ENCODE measurements at places on chromosomes 11 and 22. TPM values are rescaled to one million over a fixed set of nuclear protein-coding genes. Genes with fewer than 3 reads are reported as not detected.

DNA sequence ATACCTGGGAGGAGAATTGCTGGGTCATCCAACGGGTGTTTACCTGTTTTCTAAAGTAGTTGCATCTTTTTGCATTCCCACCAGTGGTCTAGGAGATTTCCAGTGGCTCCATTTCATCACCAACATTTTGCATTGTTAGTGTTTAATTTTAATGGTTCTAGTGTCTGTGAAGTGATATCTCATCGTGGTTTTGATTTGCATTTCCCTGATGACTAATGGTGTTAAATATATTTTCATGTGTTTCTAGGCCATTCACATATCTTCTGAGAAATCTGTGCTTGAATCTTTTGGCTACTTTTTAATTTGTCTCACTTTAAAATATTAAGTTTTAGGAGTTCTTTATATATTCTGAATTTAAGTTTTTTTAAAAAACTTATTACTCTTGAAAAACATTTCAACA, 439.6 kb downstream of the TMEM135 start:
- no peak for DNase-seq

- DNase-seq: no peak
These were observed 87.5 kb upstream of the CLMP start for GRCh38 chr11:123282597-123282996.

Gene EFCAB6
- total RNA-seq: 3.1 TPM

DNA sequence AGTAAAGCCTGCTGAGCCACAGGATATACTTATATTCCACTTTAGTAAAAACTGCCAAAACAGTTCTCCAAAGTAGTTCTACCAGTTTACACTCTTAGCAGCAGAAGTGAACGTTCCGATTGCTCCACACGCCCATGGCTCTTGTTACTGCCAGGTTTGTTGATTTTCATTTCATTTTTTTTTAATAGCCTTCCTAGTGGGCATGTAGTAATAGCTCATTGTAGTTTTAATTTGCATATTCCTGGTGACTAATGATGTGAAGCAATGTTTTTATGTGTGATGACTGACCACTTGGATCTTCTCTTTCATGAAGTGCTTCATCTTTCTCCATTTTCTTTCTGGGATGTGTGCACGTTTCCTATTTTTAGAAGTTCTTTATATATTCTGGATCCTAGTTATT, 4.8 kb upstream of the C11orf97 start:
- no peak for DNase-seq

DNA sequence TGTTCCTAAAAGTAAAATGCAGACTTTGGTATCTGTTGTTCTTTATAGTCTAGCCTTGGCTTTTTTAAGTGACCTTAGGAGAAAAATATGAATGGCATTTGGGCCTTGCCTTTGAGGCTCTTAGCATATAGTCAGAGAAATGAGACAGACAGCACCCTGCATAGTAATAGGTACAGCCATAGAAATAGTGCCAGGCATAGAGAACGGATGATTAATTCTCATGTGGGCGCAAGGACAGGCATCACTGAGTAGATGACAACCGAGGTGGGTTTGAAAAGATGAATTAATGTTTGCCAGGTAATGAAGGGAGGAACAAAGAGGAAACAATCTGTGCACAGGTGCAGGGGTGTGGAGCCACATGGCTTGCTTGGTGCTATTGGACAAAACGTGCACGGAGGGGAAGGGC, 90.5 kb downstream of the BMAL1 start:
- DNase-seq: no peak

DNA sequence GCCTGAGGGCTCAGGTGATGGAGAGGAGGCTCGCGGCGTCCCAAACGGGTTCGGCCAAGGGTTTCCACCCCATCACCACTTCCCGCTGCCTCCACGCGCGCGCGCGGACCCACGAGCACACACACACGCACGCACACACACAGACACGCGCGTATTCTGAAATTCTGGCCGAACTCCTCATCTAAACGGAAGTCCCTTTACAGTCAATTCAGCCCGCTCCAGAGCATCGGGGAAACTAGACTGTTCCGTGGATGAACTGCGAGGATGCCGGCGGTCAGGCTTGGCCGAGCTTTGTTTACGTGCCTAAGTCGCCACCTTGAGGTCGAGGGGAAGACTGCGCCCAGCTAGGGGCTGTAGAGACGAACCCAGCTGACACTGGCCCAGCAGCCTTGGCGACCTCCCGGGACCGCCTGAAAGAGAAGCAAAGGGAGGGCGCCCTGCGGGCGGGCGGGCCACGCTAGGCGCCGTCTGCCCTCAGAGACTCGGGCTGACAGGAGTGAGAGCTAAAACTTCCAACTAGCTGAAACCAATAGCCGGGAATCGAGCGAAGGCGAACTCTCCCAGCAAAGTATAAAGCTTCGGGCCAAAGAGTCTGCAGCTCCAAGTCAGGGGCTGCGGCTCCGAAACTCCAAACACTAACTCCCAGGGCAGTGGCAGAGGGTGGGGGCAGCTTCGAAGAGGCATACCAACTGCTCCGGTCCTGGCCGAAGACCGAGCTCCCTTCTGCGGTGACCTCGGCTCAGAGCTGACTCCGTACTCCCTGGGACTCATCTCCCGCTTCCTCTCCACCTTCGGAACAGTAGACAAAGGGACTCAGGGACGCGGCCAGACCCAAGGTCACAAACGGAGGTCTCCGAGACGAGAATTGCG, 124.7 kb upstream of the C11orf58 start:
- DNase-seq: peak; percentile 90

DNA sequence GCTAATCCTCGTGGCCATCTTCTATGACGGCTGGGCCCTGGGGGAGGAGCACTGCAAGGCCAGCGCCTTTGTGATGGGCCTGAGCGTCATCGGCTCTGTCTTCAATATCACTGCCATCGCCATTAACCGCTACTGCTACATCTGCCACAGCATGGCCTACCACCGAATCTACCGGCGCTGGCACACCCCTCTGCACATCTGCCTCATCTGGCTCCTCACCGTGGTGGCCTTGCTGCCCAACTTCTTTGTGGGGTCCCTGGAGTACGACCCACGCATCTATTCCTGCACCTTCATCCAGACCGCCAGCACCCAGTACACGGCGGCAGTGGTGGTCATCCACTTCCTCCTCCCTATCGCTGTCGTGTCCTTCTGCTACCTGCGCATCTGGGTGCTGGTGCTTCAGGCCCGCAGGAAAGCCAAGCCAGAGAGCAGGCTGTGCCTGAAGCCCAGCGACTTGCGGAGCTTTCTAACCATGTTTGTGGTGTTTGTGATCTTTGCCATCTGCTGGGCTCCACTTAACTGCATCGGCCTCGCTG, 12.1 kb downstream of the MTNR1B start:
- no peak for DNase-seq

DNA sequence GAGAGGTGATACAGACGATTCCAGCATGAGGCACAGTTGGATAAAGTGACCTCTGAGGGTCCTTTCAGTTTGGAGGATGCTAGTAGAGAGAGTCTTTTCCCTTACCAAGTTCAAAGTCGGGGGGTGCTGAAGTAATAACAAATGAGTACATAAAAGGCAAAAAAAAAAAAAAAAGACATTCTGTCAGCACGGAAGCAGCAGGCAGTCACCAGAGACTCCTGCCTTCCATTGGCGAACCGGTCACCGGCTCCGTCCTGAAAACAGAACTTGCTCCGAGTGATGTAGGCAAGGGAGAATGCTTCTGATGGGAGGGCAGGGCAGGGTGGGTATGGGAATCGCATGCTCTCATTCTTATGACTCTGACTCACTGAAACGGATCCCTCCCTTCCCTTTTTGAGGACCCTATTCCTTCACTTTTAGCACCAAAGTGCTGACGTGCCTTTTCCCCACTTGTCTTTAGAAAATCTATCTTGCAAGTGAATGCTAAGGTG, 65.9 kb downstream of the PRR5L start:
- peak; percentile 91 for DNase-seq

Measured in Daoy (cell line).